Activated CD4-positive, alpha-beta T cell treated with anti-CD3 and anti-CD28 coated beads for 36 hours (primary cell): ENCODE measurements at places on chromosomes 7 and 10. TPM values are rescaled to one million over a fixed set of nuclear protein-coding genes. Genes with fewer than 3 reads are reported as not detected.

HOXA1 gene
- 0.12 TPM for total RNA-seq

IFIT3 gene
- 21.1 TPM for total RNA-seq

SH3PXD2A gene
- total RNA-seq = 7.7 TPM

ASIC3 gene
- total RNA-seq = 5.5 TPM

CLRN3 gene
- not detected for total RNA-seq

LBX1 gene
- not detected for total RNA-seq

NRG3 gene
- not detected for total RNA-seq

GRCh38 chr10:119831656-119832055 lies 41.0 kb downstream of the MCMBP start:
- H3K27me3 ChIP-seq = no peaks in the 10 kb centered on the region
- peaks cover 26% of the 10 kb centered on the region for H3K4me1 ChIP-seq
- no peak for DNase-seq
- no peak overlapping the region for H3K27ac ChIP-seq
- H3K36me3 ChIP-seq = peaks cover 77% of the 10 kb centered on the region

DNA sequence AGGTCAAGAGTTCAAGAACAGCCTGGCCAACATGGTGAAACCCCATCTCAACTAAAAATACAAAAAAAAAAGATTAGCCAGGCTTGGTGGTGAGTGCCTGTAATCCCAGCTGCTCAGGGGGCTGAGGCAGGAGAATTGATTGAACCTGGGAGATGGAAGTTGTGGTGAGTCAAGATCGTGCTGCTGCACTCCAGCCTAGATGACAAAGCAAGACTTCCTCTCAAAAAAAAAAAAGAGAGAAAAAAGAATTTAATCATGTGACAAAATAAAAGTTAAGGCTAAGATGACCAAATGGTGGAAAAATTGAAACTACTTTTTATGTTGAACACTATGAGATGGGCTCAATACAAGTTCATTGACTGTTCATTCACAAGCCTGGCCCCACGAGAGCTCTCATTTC lies 141.1 kb upstream of the WDR11 start:
- no peak overlapping the region for H3K27ac ChIP-seq
- no peaks in the 10 kb centered on the region for H3K36me3 ChIP-seq
- no peaks in the 10 kb centered on the region for H3K4me1 ChIP-seq

- DNase-seq = no peak
- no peaks in the 10 kb centered on the region for H3K27me3 ChIP-seq
- no peaks in the 10 kb centered on the region for H3K4me1 ChIP-seq
- no peaks in the 10 kb centered on the region for H3K36me3 ChIP-seq
Observed at GRCh38 chr10:78920011-78920410, 148.8 kb upstream of the ZMIZ1 start.

GRCh38 chr10:78516236-78516635 lies 482.6 kb downstream of the RPS24 start:
- H3K4me1 ChIP-seq = peaks cover 5% of the 10 kb centered on the region
- H3K36me3 ChIP-seq = no peaks in the 10 kb centered on the region
- no peak overlapping the region for H3K27ac ChIP-seq
- H3K4me3 ChIP-seq = no peak overlapping the region
- DNase-seq = no peak
- no peaks in the 10 kb centered on the region for H3K27me3 ChIP-seq

GRCh38 chr10:29465384-29465783 lies 169.4 kb downstream of the SVIL start:
- no peak overlapping the region for H3K27ac ChIP-seq
- no peaks in the 10 kb centered on the region for H3K27me3 ChIP-seq
- no peak overlapping the region for H3K4me3 ChIP-seq
- H3K36me3 ChIP-seq = peaks cover 61% of the 10 kb centered on the region
- H3K4me1 ChIP-seq = peaks cover 2% of the 10 kb centered on the region

DNA sequence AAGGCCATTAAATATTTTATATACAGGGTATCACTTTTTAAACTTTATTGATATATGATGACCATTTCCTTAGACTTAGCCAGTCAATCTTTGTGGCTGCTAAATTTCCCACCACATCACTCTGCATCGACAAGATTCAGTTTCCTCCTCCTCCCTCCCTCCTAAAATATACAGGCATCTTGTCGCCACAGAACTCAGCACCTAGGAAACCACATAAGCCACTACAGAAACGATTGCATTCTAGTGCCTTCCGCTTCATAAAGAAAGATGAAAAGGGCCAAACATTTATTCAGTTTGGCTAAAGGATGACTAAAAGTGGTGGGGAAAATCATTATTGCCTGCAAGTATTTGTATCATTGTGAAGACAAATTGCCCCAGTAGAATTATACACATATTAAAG lies 30.7 kb downstream of the ERCC6 start:
- peaks cover 8% of the 10 kb centered on the region for H3K36me3 ChIP-seq
- H3K27ac ChIP-seq = no peak overlapping the region
- DNase-seq = peak; percentile 20
- peaks cover 9% of the 10 kb centered on the region for H3K27me3 ChIP-seq

DNA sequence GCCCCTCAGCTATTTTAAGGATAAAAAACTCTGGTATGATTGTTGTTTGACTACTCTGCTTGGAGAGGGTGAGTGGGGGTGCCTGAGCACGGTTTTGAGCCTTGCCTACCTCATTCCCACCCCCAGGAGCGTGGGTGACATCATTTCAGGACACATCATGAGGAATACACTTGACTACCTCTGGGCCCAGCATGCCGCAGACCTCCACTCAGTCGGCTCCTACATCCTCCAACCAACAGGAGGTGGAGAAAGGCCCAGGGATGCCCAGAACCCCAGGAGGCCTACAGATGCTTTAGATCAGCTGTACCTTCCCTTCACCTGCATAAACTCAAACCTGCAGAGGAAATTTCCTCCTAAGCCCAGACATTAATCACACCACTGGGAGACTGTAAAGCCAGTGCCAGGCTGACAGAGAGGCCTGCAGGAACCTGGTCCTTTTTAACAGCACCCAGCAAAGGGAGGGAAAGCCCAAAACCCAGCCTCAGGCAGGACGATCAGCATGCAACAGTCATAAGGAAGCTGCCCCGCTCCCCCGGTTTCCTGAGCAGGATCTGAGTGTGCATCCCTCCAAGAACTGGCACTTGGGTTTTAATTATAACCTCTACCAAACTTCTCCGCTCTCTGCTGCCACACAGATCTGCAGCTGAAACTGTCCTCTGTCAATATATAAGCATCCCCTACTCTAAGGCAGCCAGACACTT lies 61.7 kb upstream of the ZNRF2 start:
- no peaks in the 10 kb centered on the region for H3K27me3 ChIP-seq
- DNase-seq = peak; percentile 27
- H3K36me3 ChIP-seq = no peaks in the 10 kb centered on the region
- no peak overlapping the region for H3K27ac ChIP-seq
- H3K4me1 ChIP-seq = peaks cover 7% of the 10 kb centered on the region
- no peak overlapping the region for H3K4me3 ChIP-seq

GRCh38 chr10:114953047-114953446 lies 15.1 kb downstream of the TRUB1 start:
- H3K4me1 ChIP-seq = peaks cover 43% of the 10 kb centered on the region
- H3K27ac ChIP-seq = no peak overlapping the region
- H3K27me3 ChIP-seq = no peaks in the 10 kb centered on the region
- DNase-seq = no peak
- H3K4me3 ChIP-seq = no peak overlapping the region
- peaks cover 41% of the 10 kb centered on the region for H3K36me3 ChIP-seq

- no peak overlapping the region for H3K4me3 ChIP-seq
- H3K36me3 ChIP-seq = no peaks in the 10 kb centered on the region
- no peak overlapping the region for H3K27ac ChIP-seq
- H3K27me3 ChIP-seq = no peaks in the 10 kb centered on the region
Observed at GRCh38 chr10:62538606-62539005, 164.4 kb downstream of the ZNF365 start.

GRCh38 chr7:127330070-127330469 lies 62.4 kb downstream of the ZNF800 start:
- no peak for DNase-seq
- H3K4me3 ChIP-seq = no peak overlapping the region
- H3K27me3 ChIP-seq = peaks cover 14% of the 10 kb centered on the region
- no peaks in the 10 kb centered on the region for H3K36me3 ChIP-seq

DNA sequence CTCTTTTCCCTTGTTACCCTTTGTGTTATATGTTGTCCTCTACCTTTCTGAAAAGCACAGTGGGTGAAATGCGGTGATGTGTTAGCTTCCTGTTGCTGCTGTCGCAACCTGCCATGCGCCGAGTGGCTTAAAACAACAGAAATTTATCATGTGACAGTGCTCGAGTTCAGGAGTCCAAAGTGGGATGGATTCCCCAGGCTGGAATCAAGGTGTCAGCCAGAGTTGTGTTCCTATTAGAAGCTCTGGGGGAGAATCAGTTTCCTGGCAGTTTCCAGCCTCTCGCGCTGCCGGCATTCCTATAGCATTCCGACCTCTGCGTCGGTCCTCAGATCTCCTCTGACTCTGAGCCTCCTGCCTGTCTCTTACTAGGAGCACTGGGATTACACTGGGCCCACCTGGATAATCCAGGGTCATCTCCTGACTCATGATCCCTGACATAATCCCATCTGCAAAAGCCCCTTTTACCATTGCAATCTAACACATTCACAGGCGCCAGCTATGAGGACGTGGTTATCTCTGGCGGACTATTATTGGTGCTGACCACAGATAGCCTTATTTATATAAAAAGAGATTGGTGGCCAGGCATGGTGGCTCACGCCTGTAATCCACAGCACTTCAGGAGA lies 207.5 kb downstream of the CUX1 start:
- no peak overlapping the region for H3K4me3 ChIP-seq
- peaks cover 9% of the 10 kb centered on the region for H3K4me1 ChIP-seq
- DNase-seq = no peak

DNA sequence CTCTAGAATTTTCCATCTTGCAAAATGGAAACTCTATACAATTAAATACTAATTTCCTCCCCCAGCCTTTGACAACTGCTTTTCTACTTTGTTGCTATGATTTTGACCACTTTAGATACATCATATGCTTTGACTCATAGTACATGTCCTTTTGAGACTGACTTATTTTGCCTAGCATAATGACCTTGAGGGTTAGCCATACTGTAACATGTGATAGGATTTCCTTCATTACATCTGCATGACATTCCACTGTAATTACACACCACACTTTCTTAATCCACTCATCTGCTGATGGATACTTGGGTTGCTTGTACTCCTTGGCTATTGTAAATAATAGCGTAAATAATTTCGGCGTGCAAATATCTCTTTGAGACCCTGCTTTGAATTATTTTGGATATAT lies 127.7 kb downstream of the JAZF1 start:
- H3K27me3 ChIP-seq = peaks cover 3% of the 10 kb centered on the region
- H3K4me1 ChIP-seq = peaks cover 10% of the 10 kb centered on the region
- DNase-seq = no peak

GRCh38 chr7:54709283-54709682 lies 49.7 kb downstream of the SEC61G start:
- H3K27me3 ChIP-seq = peaks cover 2% of the 10 kb centered on the region
- no peaks in the 10 kb centered on the region for H3K36me3 ChIP-seq
- no peaks in the 10 kb centered on the region for H3K4me1 ChIP-seq
- no peak overlapping the region for H3K27ac ChIP-seq
- H3K4me3 ChIP-seq = no peak overlapping the region
- DNase-seq = no peak

- H3K27ac ChIP-seq = no peak overlapping the region
- H3K4me3 ChIP-seq = no peak overlapping the region
- H3K36me3 ChIP-seq = no peaks in the 10 kb centered on the region
- no peaks in the 10 kb centered on the region for H3K4me1 ChIP-seq
- no peaks in the 10 kb centered on the region for H3K27me3 ChIP-seq
Observed at GRCh38 chr7:13834328-13834761, 155.1 kb downstream of the ETV1 start.

GRCh38 chr10:71726580-71727104 lies 7.1 kb upstream of the C10orf105 start:
- peak overlapping the region; percentile 96 for H3K27ac ChIP-seq
- H3K4me3 ChIP-seq = peak overlapping the region; percentile 36
- DNase-seq = peak; percentile 68
- H3K36me3 ChIP-seq = peaks cover 9% of the 10 kb centered on the region
- no peaks in the 10 kb centered on the region for H3K27me3 ChIP-seq

GRCh38 chr10:12720217-12720981 lies 281.1 kb downstream of the CCDC3 start:
- DNase-seq = peak; percentile 77
- H3K36me3 ChIP-seq = peaks cover 6% of the 10 kb centered on the region
- H3K4me3 ChIP-seq = no peak overlapping the region

DNA sequence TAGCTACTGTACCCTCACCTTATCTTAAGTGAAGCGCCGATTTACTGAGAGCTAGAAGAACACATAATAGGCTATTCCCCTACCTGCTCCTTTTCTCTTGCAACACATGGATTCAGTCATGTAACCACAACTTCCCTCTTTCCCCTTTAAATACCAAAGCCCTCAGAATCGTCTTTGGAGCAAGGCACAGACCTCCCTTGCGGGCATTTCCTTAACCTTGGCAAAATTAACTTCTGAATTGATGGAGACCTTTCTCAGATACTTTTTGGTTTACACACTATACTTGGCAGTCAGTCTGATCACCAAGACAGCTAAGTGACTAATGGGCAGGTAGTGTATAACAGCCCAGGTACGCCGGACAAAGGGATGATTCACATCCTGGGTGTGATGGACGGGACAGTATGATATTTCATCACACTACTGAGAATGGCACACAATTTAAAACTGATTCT lies 72.7 kb upstream of the SEC61G start:
- H3K27ac ChIP-seq = no peak overlapping the region
- H3K36me3 ChIP-seq = no peaks in the 10 kb centered on the region
- peaks cover 6% of the 10 kb centered on the region for H3K27me3 ChIP-seq

- no peak overlapping the region for H3K27ac ChIP-seq
- no peaks in the 10 kb centered on the region for H3K4me1 ChIP-seq
- peaks cover 20% of the 10 kb centered on the region for H3K27me3 ChIP-seq
- H3K36me3 ChIP-seq = no peaks in the 10 kb centered on the region
- no peak for DNase-seq
Observed at GRCh38 chr10:131792011-131792651, 108.7 kb upstream of the PPP2R2D start.

GRCh38 chr7:80732630-80733029 lies 94.2 kb downstream of the CD36 start:
- DNase-seq = no peak
- no peaks in the 10 kb centered on the region for H3K4me1 ChIP-seq
- no peaks in the 10 kb centered on the region for H3K36me3 ChIP-seq

DNA sequence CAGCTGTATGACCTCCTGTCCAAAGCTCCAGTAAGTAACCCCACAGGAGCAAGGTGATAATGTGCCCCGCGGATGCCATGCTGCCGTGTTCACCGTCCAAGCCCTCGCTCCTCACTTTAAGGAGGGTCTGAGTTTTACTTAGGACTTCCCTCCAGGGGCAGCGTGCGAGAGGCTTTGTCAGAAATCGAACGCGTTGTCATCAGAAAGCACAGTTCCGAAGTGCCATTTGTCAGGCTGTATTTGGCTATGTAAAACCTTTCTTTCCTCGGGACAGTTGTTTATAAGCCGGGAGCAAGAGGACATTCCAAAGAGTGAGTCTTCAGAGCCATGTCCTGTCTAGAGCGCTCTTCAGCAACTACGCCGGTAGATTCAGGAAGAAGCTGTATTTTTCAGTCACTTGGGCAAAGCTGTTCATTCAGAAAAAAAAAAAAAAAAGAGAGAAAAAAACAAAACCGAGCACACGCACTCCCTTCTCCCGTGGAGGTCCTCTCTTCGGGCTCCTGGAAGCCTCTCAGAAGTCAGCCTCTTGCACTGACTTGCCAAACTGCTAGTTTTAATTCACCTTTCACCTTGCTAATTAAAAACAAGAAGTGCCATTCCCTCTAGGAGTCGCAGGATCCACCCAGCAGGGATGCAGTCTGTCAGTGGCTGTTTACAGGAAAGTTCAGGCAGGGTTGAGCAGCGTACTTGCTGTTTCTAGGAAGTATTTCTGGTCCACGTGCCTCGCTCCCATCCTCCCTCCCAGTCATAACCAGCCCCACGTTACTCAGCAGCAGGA lies at the start of gene SEMA3E:
TSS of gene SEMA3E (minus strand) at position 676 of the 778 bp plus-strand sequence.
- H3K27ac ChIP-seq = no peak within 1 kb of the TSS
- peaks cover 10% of the 10 kb centered on the region for H3K27me3 ChIP-seq
- H3K4me3 ChIP-seq = no peak within 1 kb of the TSS
- DNase-seq = no peak

GRCh38 chr10:3395458-3395861 lies 222.9 kb upstream of the PITRM1 start:
- H3K4me1 ChIP-seq = peaks cover 4% of the 10 kb centered on the region
- H3K27me3 ChIP-seq = peaks cover 7% of the 10 kb centered on the region
- no peak for DNase-seq
- no peak overlapping the region for H3K4me3 ChIP-seq
